ENCODE measurements at places on chromosomes 3 and 15. TPM values are rescaled to one million over a fixed set of nuclear protein-coding genes. Genes with fewer than 3 reads are reported as not detected.

GRCh38 chr3:15325228-15325627 is 7.2 kb downstream of the SH3BP5 start:
- DNase-seq = no peak

- no peak for DNase-seq
These were observed 57.6 kb upstream of the SLCO2A1 start for GRCh38 chr3:134087060-134087974.

GRCh38 chr15:45903283-45903682 is 268.5 kb downstream of the SQOR start:
- DNase-seq = no peak

DNA sequence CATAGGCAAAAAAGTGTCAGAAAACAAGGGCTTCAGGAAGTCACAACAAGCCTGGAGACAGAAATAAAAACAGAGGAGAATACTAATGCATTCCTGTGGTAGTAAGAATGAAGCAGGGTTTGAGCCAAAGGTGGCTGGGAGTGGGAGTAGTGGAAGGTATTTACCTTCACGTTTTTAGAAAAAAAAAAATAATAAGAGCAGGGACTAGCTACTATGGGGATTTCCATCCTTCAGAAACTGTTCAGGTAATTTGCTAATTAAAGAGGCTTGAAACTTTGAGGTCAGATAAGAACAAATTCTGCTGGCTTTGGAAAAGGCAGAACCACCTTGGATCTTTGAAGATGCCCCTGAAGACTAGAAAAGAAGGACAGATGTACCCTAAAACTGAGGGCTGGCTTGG is 18.4 kb downstream of the ILDR1 start:
- DNase-seq = no peak

- no peak for DNase-seq
These were observed 125.9 kb downstream of the MYRIP start for GRCh38 chr3:39935261-39935660.

DNA sequence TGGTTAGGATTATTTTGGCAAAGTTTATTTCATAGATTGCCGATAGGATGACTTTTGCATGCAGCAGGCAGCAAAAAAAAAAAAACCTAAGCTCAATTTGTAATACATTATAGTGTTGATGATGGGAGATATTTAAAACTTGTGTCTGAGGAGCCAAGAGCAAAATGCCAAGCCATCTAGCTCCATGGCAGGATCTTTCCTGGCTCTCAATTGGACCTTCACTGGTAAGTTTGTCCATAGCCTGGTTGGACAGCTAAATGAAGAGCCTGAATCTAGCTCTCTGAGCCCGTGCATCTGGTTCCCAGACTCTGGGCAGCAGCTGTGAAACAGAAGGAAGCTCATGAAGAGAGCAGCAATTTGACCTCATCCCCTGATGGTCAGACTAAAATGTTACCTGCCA is 17.5 kb downstream of the STAC start:
- DNase-seq = no peak

DNA sequence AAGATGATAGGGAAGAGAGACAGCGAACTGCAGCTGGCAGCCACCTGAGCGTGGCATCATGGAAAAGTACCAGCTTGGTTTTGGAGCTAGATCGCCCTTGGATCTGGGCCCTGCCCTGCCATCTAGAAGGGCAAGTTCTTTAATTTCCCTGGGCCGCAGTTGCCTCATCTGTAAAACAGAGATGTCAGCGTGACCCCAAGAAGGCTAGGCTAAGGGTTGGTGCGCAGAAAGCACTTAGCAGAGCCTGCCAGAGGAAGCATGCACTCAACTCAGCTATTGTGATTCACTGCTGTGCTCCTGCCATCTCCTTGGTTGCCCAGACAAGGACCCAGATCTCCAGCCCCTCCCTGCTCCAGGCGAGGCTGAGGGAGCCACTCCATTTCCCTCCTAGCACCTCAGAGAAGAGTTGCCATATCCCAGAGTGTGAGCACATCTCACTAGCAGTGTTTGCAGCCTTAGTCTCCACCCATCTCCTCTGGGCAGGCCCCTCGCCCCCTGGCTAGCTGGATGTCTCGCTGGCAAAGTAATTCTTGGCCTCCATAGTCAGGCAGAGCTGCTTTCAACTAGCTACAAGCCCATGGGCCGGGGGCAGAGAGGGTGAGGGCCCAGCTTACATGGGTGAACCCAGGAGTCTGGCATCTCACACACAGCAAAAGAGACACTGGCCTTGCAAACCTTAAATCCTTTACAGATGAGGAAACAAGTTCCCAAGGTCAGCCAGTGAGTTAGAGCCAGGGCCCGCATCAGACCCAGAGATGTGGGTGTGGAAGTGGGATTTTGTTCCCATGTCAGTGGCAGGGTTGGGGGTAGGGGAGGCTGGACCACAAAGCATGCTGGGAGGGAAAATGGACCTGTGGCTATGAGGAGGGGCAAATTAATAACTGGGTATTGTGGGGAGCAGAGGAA is 280.7 kb upstream of the TLE3 start:
- DNase-seq = no peak

PLOD2 gene
- total RNA-seq = 2.0 TPM

SERPINI1 gene
- 0.71 TPM for total RNA-seq

DNA sequence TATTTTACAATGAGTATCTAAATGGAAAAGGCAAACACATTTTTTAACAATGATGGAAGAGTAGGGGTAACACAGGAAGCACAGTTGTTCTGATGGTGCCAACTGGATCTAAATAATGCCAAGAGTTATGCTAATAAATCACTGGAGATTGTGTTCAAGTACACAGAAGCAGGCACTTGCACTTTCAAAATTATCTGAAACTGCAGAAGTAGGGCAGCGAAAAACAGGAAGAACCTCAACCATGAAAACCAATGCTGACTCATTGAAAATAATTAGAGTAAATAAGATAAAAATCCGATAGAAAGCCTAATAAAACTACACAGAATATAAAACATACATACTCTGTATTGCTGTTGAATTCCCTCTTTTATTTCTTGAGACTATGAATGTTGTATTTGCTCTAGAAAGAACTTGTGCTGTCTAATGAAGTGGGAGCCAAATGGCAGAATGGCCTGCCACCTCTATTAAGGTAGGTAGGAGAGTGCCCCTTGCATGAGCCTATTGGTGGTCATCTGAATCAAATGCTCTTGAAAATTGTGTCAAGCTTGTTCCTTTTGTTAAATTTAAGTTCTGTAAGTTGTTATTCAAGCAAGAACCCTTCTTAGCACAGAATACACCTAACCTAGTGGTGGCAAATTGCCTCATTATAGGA is 93.7 kb downstream of the ABI3BP start:
- DNase-seq = no peak

VGLL3 gene
- not detected for total RNA-seq

- no peak for DNase-seq
These were observed 59.9 kb downstream of the CGNL1 start for GRCh38 chr15:57436166-57436565.

DNA sequence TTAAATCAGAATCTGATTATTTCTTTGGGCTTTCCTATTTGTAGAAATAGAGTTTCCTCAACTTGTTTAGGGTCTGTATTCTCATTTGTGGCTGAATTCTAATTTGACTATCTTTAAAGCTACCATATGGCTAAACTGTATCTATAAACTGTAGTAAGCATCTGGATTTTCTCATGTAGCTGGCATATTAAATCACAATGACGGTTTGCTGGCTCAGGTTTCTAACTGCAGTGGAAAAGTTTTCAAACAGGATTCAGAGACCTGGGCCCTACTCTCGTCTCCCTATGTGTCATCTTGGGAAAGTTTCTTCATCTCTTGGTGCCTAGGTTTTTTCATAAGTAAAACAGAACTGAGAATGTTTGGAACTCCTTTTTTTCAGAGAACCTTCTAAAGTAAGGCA is 68.3 kb downstream of the GALK2 start:
- DNase-seq = no peak

DNA sequence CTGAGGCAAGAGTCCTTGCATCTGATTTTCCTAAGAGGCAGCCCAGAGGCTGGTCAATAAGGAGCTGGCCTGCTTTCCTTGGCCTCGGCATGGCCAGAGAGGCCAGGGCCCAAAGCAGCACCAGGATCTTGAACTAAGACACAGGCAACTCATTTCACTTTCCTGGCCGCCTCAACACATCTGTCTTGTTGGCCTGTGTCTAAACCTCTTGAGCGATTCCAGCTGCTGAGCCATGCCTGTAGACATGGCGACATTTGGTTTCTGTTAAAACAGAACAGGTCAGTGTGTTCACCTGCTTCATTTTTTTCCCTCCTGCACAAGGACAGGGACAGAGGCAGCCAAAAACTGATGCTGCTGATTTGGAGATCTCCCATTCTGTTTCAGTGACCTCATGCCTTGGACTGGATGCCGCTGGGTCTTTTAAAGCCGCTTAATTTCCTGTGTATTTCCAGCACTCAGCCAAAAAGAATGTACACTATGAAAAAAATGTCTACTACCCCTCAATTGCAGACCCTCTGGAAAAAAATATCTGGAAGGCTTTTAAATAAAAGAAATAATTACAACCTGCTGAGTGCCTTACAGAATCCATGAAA is 266.6 kb upstream of the ICE2 start:
- DNase-seq = no peak

GRCh38 chr3:74510261-74510818 is 104.1 kb downstream of the CNTN3 start:
- DNase-seq = no peak

C15orf61 gene
- 6.9 TPM for total RNA-seq

MYO9A gene
- 15.2 TPM for total RNA-seq

- DNase-seq = no peak
These were observed 55.8 kb downstream of the TBC1D5 start for GRCh38 chr3:17686613-17687012.

DNA sequence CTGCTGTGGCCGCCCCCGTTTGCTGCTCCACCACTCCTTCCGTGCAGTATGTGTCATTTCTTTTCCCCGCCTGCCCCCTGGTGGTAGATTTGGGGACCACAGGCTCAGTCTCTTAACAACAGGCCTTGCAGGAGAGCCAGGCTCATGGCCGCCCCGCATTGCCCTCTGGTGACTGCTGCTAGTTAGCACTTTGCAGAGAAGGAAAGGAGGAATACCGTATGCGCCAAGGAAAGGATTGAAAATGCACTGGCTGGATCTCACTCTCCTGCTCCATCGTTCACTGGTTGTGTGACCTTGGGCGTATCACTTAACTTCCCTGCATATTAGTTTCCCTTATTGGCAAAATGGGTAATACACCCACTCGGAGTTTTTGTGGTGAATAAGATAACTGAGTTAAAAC is 39.3 kb upstream of the PXYLP1 start:
- DNase-seq = peak; percentile 89

- DNase-seq = no peak
These were observed 12.5 kb downstream of the STOML1 start for GRCh38 chr15:73979636-73980035.

SPTSSB gene
- total RNA-seq = not detected

FSIP1 gene
- 0.26 TPM for total RNA-seq

GRCh38 chr3:89098964-89099585 is 8.3 kb upstream of the EPHA3 start:
- peak; percentile 9 for DNase-seq

- no peak for DNase-seq
These were observed 179.3 kb upstream of the MME start for GRCh38 chr3:154900816-154901215.

RAD54L2 gene
- 46.5 TPM for total RNA-seq

AADACL2 gene
- not detected for total RNA-seq

NEK10 gene
- 0.57 TPM for total RNA-seq

- DNase-seq = no peak
These were observed 31.8 kb upstream of the KLHL6 start for GRCh38 chr3:183587336-183587735.

DNA sequence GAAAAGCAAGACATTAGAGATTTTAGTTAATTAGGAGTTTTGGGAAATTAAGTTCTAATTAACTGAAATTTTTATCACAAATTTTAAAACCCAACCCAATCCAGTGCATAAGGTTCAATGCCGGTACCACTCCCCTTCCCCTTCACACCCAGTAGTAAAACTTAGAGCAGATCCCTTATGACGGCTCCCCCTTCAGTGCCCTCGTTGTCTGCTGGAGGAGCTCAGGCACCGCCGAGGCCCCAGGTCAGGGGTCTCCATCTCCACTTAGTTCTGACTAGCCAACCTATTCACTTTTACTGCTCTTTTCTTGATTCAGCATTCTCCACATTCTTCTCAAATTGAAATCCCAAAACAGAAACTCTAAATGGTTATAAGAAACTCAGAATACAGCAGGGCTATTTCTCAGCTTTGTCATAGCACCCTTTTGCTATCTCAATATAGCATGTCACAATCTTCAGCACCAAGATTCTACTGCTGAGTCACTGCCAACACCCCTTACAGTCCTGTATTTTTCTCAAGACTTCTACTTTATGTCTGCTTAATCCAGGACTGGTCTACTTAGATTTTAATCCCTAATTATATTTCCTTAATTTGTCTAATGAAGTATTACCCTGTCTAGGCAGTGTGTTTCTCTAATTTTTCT is 39.8 kb downstream of the TUBGCP4 start:
- no peak for DNase-seq

DZIP3 gene
- 5.2 TPM for total RNA-seq

C3orf85 gene
- total RNA-seq = not detected

DNA sequence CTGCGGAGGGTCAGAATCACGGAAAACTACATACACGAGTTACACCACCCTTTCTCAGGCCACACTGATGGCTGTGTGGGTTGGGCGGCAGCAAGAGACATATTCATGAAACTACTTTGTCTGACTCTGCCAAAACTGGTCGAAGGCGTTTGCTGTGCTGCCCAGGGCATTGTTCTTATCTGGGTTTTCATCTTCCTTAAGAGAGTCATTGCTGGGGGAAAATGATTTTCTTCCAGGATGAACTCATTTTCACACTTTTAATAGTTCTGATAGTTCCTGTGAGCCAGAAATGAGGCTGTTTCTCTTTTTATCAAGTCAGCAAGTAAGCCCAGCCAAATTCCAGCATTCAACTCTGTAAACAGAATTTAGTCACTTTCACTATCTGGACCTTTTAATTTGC is 47.6 kb downstream of the TRIM71 start:
- no peak for DNase-seq

GRCh38 chr15:57251308-57251707 is 125.0 kb upstream of the CGNL1 start:
- DNase-seq = no peak

PLA2G4E gene
- total RNA-seq = not detected

- DNase-seq = no peak
These were observed 38.7 kb downstream of the ZBTB38 start for GRCh38 chr3:141407047-141407446.

GRCh38 chr3:30904996-30905395 is 10.5 kb upstream of the GADL1 start:
- no peak for DNase-seq

- no peak for DNase-seq
These were observed 1.2 kb downstream of the PRICKLE2 start for GRCh38 chr3:64223791-64224745.

CERS3 gene
- 0.54 TPM for total RNA-seq

DNA sequence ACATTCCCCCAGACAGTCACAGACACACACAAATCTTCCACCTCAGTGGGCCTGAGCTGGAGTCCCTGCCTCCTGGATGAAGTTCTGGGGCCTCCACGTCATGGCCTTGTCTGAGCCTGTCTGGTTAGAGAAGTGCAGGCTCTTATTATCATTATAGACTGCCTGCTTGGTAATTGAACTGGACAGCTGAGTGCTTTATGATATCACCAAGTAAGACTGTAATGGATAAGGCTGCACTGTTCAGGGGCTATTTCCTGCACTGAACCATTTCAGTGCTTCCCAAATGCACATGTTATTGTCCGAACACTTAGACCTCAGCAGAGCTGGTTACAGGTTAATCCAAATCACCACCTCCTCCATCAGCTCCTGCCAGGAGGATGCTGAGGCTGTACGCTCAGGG is 8.7 kb upstream of the ST6GAL1 start:
- DNase-seq = no peak

ZBTB20 gene
- total RNA-seq = 3.4 TPM

GRCh38 chr3:125512135-125512920 is 7.7 kb downstream of the SNX4 start:
- no peak for DNase-seq
